ENCODE measurements at places on chromosomes 16 and 17.

DNA sequence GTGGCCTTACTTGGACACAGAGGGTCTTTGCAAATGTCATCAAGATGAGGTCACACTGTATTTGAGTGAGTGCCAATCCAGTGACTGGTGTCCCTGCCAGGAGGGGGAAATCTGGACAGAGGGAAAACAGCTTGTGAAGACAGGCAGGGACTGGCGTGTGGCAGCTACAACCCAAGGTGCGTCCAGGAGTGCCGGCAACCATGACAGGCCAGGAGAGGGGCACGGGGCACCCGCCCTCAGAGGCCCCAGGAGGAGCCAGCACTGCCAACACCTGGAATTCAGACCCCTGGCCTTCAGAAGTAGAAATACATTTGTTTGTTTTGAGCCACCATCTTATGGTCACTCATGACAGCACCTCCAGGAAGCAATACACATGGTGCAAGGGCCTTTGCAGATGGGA, 225.7 kb downstream of the CPPED1 start:
- DNase-seq, result no peak

- no peak for DNase-seq
These were observed 7.2 kb upstream of the FOXF1 start for GRCh38 chr16:86502856-86503748.

DNA sequence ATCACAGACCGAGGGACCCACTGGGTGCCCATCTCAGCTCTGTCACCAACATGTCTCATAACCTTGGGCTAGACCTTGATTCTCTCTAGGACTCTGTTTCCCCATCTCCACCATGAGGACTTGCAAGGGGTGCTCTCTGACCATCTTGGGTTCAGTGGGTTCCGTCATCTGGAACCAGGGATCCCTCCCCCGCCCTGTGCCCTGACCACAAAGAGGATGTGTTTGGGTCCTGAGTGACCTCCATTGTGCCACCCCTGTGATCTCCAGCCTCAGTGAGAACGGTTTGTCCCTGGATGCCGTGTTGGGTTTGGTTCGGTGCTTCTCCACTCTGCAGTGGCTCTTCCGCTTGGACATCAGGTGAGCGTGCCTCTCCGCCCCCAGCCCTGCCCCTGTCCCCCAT, 49.1 kb upstream of the CPNE2 start:
- no peak for DNase-seq

DNA sequence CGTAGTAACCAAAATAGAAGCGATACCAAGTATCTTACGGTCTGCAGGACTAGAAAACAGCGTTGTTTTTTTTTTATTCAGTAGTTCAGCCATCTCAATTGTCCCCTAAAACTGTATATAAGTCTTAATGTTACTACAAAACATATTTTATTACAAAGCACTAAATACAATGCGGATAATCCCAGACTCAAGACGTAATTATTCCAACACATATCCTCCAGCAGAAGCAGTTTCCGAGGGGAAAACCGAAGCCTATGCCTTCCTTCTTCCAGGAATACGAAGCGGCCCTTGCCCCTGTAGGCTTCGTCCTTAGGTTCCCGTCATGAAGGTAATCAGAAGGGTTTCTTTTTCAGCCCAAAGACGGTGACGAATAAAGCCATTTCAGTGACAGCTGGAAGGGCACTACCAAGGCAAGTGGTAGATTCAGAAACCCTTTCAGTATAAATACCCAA, 2.3 kb downstream of the TMEM107 start:
- no peak for DNase-seq

- no peak for DNase-seq
These were observed 96.6 kb upstream of the SMIM36 start for GRCh38 chr17:55607731-55608341.

DNA sequence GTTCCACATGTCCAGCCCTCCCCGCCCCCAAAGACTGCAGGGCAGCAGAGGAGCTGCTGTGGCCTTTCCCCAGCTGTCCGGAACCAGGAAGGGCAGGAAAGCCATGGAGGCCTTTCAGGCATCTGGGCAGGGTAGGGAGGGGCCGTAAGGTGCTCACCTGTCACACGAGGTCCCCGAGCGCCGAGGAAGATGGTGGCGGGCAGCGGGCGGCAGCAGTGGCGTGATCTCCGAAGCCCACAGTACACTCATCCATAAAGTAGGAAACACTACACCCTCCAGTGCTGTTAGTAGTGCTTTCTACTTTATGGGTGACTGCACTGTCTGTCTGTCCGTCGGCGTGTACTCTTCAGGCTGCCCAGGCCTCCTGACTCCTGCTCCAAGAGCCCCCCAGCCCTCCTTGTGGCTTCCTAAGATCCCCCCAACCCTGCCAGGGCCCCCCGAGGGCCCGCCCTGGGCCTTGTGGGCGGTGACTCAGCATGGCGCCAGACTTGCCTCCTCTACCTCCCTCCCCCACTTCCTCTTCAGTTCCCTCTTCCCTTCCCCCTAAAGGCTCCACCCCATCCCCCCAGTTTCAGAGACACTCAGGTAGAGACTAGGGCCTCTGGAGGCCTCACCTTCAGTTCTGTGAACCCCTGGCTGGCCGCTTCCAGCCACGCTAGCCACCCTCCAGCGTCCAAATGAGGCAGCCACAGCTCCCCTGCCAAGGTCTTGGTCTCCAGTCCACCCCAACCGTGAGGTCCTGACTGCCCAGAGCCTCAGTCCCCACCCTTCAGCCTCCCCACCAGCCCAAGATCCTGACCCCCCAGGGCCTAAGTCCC, 2.6 kb upstream of the TSPOAP1 start:
- DNase-seq, result no peak

GRCh38 chr17:73645050-73645871, 1.0 kb upstream of the SDK2 start:
- DNase-seq, result peak; percentile 96

DNA sequence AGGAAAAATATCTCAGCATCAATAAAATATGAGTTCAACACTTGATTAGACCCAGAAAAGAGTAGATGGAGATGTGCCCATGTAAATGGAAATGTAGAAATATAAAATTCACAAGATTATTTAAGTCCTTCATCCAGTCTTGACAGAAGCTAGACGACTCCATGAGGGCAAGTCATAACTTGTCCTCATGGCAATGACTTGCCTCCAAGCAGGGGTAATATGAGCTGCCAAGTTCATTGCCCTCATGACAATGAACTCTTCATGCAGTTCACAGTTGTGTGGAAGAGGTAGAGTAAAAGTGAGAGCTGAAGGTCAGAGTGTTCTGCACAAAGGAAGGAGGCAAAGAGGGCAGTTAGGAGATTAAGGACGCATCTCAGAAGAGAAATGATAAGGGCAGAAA, 22.3 kb downstream of the CDH11 start:
- DNase-seq, result no peak

DNA sequence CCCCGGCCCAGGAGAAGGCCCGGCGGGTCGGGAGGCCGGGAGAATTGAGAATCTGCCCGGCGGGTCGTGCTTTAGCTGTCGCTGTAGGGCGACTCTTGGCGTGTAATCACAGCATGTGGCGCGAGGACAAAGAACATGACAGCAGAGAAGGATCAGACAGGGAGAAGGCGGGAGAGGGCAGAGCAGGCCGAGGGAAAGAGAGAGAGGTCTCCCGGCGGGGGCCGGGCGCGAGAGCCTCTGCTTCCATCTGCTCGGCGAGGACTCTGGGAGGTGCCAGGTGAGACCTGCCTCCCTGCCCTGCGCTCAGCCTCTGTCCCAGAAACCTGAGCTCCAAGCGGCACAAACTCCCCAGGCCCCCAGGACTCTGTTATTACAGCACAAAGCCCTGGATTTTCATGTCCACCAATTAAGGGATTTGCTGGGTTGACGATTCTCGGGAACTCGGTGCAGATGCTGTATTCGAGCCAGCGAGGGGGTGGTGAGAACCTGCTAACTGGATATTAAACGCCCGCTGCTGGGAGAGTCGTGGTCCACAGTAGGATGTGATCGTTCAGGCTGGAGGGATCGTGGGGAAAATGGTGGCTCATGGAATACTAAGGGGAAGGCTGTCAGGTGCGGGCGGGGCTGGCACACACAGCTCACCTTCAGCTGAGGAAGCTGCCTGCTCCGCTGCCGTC, 172.0 kb upstream of the CIBAR2 start:
- peak; percentile 83 for DNase-seq

GRCh38 chr16:2121853-2122252, 13.8 kb downstream of the PKD1 start:
- DNase-seq, result no peak

DNA sequence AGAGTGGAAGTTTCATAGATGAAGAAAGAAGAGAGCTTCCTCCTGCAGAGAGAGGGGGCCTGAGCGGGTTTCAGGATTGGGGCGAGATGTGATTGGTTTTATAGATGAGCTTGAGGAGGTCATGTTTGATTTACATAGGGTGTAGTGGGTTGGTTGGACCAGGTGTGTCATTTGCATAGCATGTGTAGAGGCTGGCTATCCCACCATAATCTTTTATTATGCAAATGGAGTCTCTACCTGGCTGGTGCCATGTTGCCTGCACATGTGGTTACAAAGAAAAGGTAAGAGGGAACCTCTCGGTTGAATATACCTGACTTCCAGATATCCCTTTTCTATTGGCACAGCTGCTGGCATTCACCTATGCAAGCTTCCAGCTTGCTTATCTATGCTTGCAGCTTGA, 228.1 kb downstream of the BCAS3 start:
- no peak for DNase-seq

GRCh38 chr16:75452464-75453190, 11.9 kb downstream of the TMEM170A start:
- DNase-seq, result no peak

DNA sequence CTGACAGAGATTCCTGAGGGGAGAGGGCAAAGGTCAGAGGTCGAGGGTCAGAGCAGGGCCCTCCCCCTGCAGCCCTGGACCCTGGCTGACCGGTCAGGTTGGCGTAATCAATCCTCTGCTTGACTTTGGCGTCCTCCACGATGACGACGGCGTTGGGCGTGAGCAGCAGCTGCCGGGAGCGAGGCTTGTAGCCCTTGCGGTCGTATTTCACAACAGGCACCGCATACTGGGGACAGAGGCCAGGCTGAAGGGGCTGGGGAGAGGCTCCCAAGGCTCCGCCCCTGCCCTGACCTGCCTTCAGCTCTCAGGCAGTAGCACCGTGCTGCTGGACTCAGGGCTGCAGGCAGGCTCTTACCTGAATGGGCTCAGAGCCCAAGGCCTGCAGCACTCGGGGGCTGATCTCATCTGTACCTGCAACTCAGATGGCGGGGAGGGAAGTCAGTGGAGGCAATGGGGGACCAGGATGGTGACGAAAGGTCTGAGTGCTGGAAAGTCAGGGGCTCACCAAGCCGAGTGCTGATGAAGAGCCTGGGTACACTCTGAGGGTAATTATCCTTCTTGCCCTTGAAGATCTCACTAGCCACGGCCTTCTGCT, 12.0 kb upstream of the CRK start:
- DNase-seq, result no peak

GRCh38 chr16:85018529-85019236, 7.3 kb upstream of the ZDHHC7 start:
- DNase-seq, result no peak

DNA sequence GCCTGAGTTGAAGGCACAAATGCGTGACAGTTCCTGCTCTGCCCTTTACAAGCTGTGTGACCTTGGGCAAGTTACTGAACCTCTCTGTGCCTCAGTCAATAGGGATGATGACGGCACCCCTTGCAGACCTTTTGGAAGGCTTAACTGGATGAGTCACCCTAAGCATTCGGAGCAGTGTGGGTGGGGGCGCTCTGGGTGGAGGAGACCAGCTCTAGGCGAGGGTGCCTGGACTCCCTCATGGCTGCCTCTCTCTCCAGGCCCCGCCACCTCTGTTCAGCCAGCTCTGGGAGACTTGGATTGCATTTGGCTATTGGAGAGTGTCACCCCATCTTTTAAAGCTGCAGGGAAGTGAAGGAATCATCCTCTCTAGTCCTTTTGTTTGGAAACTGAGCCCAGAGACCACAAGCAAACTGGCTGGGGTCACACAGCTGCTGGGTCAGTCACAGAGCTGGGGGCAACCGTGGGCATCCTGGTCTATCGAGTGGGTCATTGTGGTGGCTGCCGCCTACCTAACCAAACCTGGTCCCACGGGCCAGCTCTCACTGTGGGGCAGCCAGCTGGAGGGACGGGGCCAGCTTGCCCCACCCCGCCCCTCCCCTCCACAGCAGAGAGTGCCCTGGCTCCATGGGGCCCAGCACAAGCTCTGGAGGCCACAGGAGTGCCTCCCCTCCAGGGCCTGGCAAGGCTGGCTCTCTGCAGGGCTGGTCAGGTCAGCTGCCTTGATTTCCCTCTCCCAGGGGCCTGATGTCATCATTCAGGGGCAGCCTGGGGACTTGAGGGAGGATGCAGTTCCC, 20.2 kb upstream of the GSE1 start:
- no peak for DNase-seq

DNA sequence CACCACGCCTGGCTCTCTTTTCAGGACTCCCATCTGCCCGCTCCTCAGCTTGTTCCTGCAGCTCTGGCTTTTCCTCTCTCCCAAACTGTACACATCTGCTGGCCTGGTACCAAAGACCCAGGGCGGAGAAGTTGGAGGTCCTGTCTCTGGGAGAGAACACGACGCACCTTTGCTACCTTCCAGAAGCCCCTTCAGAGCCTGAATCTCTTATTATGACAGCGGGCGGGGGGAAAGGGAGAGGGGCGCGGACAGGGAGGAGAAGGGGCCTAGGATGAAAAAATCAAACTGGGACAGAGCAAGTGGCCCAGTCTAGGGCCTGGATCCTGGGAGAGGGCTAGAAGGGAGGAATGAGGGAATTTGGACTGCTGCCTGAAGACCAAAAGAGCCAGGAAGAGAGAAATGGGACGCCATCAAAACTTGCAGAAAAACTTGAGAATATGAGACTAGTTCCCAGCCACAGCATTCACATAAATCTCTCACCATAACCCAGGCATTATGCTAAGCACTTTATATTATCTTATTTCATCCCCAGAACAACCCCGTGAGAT, 2.5 kb upstream of the PER1 start:
- no peak for DNase-seq

- no peak for DNase-seq
These were observed 57.2 kb upstream of the CACNG5 start for GRCh38 chr17:66777689-66778225.

GRCh38 chr16:53061256-53061655, 6.5 kb downstream of the CHD9 start:
- no peak for DNase-seq

GRCh38 chr17:78058581-78058980, 70.0 kb downstream of the TMC6 start:
- DNase-seq, result no peak

DNA sequence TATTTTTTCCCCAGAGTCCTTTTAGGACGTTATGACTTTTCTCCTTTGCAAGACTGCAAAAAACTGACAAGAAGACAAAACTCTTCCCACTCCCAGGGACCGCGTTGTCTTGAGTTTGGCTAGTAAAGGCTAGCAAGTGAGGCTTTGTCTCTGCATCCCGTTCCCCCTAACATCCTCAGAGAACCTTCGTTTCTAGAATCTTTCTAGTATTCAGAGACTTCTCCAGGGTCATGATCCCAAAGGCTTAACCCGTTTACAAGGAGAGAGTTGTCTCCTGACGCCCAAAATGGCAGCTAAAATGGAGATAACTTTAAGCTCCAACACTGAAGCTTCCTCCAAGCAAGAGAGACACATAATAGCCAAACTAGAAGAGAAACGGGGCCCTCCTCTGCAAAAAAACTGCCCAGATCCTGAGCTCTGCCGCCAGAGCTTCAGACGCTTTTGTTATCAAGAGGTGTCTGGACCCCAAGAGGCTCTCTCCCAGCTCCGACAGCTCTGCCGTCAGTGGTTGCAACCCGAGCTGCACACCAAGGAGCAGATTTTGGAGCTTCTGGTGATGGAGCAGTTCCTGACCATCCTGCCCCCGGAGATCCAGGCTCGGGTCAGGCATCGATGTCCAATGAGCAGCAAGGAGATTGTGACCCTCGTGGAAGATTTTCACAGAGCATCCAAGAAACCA, 843 bp downstream of the ZNF174 start:
- DNase-seq, result peak; percentile 52
